ENCODE measurements at places on chromosomes 7 and 10.

DNA sequence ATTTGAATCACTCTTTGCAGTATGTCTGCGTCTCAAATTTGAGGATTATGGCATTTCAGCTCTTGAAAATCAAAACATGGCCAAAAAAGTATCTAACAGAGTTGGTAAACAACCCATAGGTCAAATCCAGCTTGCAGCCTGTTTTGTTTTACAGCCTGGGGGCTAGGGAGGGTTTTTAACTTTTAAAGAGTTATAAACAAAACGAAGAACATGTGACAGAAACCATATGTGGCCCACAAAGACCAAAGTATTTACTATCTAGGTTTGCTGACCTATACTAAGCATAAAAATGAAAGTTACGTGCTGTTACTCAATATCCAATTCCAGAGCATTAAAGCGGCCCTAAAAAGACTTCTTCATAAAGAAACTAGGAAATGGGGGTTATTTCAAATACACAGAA is 55.5 kb upstream of the STARD3NL start:
- no peak for DNase-seq

DNA sequence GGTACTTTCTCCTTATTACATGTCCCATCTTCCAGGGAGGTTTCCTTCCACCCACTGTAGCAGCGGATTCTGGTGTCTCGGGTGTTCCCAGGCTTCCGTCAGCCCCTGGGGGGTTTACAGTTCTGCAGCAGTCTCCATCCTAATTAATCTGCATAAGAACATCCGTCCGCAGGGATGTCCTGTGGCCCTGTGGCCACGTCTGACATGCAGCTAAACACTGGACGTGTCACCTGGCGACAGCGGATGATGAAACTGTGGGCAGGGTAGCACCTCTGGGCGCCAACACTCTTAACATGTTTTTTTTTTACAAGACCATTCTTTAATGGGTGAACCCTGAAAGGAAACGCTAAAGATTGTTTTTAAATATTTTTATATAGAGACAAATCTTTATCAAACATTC is 58.2 kb downstream of the DIP2C start:
- DNase-seq = no peak

- no peak for DNase-seq
Observed at GRCh38 chr7:138324941-138325340, 135.1 kb upstream of the TRIM24 start.

DNA sequence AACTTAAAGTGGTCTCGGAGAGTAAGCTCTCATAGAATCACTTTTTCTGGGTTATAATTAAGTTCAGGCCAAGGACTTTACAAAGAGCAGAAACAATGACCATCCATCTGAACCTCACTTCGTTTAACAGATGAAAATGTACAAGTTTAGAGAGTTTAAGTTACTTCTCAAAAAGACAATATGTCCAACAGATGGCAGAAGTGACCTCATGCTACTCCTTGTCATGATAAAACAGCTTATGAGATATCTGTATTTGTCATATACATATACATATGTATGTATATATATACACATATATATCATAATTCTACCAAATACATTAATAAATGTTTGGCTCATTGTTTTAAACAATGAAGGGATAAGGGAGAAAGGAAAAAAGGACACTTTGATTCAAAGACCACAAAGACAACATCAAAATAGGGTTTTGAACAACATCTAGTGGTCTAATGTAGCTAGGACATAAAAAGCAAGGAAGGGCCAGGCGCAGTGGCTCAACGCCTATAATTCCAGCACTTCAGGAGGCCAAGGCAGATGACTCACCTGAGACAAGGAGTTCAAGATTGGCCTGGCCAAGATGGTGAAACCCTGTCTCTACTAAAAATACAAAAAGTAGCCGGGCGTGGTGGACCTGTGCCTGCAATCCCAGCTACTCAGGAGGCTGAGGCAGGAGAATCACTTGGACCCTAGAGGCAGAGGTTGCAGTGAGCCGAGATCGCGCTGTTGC is 17.8 kb downstream of the NAPEPLD start:
- no peak for DNase-seq

DNA sequence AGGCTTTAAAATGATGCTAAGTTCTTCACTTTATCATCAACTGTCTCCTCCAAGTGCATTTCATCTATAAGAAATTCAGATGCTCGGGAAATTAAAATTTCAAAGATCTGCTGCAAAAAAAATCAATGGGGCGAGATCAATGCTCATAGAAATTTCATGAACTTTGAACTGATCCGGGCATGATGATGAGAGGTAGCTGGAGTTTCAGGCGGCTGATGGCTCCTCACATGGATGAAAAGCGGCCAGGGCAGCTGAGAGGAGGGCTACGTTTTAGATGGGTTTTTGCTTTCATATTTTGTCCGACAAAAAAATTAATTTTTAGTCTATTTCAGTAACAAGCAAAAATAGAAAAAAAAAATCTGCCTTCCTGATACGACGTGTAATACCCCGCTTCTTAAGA is 109.9 kb downstream of the EBF3 start:
- no peak for DNase-seq

DNA sequence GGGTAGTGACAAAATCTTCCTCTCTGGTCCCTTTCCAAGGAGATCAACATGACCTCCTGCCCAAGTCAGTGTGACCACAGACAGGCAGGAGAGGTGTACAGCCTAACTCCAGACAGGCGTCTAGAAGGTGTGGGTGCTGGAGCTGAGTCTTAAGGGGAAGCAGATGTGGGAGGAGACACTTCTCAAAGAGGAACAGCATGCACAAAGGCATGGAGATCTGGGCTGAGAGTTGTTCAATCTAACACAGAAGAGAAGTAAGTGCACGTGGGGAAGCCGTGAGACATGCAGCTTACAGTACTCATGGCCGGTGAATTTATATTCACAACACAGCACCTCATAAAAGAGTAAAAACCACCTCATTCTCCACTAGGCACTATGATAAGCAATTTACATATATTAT is 23.8 kb upstream of the GSDME start:
- no peak for DNase-seq

- no peak for DNase-seq
Observed at GRCh38 chr7:22931011-22931410, 82.9 kb downstream of the HYCC1 start.

GRCh38 chr7:106236065-106236464 is 48.7 kb downstream of the NAMPT start:
- DNase-seq = no peak

DNA sequence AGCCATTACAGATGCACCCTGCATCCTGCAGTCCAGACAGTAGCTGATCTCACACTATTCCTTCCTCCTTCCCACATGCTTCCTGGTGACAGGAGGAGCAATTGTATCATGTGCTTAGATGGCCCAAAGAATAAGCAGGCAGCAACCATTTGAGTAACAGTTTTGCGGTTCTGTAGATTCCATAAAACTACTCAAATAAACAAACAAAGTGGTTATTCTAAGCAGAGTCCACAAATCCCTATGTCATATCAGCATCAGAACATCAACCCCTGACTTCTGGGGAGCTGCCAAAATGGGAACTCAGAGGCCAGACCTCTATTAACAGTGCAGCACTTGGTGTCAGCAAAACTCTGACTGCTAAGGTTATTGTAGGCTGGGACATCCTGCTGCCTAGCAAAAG is 226.0 kb downstream of the SORCS1 start:
- DNase-seq = no peak

DNA sequence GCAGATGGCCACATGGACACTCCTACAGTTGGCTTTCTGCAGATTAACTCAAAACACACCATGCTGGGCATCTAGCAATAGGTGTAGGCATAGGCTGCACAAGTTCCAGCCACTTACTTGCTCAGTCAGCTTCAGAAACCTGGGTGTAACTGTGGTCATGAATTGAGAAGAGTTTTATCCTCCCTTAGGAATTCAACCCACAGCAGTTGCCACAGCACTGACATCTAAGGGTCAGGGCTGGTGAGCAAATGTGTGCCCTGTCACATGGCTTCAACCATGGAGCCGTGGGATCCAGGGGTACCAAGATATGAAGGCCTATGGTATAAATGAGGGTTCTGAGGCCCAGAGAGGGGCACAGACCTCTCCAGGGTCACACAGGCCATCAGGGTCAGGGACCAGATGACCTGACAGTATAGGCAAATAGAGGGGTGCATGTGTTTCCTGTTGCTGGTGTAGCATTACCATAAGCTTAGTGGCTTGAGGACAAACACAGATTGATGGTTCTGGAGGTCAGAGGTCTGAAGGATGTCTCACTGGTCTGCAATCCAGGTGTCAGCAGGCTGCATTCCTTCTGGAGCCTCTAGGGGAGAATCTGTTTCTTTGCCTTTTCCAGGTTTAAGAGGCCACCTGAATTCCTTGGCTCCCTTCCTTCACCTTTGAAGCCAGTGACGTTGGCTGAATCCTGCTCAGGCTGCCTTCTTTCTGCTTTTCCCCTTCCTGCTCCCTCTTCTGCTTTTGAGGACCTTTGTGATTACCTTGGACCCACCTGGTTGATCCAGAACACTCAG is 24.1 kb downstream of the MINDY4 start:
- no peak for DNase-seq

DNA sequence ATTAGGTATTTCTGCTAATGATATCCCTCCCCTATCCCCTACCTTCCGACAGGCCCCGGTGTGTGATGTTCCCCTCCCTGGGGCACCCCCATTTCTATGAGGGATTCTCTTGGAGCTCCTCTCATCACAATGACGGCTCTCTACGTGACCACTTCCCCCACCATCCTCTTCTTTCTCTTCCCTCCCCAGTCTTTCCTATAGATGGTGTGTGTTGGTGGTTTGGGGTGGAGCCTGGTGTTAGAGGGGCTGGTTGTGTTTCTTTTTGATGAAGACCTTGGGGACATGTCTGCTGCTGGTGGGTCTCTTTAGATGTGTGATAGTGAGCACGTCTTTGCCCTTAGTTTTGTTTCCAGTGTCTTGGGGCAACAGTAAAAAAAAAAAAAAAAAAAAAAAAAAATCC is 28.6 kb downstream of the RPS24 start:
- no peak for DNase-seq

GRCh38 chr10:116470768-116471415 is 43.2 kb downstream of the PNLIPRP3 start:
- no peak for DNase-seq

- no peak for DNase-seq
Observed at GRCh38 chr7:29384277-29384676, 179.4 kb upstream of the PRR15 start.

DNA sequence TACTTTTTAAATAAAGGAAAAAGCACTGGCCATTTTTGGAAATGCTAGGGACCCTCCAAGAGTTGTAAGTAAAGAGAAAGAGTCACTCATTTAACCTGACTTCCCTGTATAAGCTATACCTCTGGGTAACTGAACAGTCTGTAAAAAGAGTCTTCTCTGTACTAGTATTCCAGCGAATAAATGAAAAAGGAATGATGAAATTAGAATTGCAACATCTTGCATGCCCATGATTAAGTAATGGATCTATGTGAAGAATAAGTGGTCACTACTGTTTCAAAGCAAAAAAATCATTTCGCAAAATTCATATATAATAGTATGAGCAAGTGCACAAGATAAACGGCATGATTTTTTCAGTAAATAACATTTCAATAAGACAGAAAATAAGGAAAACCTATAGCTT is 116.8 kb downstream of the ZFAND4 start:
- DNase-seq = no peak

- DNase-seq = no peak
Observed at GRCh38 chr7:124515106-124515830, 250.3 kb downstream of the GPR37 start.

- no peak for DNase-seq
Observed at GRCh38 chr10:59695637-59696036, 14.0 kb downstream of the SLC16A9 start.

- no peak for DNase-seq
Observed at GRCh38 chr10:73628405-73628804, 12.9 kb downstream of the MYOZ1 start.

DNA sequence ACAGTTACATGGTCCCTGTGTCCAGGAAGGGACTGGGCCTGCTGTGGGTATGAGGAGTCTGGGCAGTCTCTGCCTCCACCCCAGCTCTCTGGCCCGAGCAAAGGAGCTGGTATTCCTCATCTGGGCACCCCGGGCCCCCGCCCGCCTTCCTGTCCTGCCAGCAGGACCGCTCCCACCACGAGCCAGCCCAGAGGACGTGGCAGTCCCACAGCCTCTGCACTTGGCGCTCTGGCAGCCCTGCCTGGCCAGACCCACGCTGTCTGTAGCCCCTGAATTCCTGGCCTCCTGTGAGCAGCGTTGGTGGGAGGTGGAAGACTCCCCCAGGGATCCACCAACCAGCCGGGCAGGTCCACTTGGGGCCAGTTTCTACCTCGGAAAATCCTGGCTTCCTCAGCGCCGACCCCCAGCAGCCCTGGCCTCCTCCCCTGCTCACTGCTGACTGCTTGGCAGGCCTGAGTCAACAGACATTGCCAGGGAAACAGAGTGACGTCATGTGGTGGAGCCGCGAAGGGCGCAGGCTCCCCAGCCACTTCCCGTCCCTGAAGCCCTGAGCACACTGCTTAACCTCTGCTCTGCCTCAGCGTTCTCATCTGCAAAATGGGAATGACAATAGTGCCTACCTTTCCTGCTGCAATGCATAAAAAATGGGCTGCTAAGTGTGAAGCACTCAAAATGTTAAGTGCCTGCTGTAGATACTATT is 21.6 kb upstream of the LIMK1 start:
- DNase-seq = peak; percentile 61

DNA sequence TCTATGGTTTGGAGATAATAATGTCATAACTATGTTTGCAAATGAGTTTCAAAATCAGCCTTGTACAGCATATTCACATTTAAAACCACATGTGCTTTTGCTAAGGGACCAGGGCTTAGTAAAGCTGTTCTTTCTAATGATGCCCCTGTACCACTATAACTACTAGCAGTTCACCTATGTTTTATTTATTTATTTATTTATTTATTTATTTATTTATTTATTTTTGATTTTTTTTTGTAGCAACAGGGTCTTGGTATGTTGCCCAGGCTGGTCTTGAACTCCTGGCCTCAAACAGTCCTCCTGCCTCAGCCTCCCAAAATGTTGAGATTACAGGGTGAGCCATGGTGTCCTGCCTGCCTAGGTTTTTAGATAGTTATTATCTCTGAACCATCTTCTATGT is 96.9 kb downstream of the CFAP58 start:
- DNase-seq = no peak

DNA sequence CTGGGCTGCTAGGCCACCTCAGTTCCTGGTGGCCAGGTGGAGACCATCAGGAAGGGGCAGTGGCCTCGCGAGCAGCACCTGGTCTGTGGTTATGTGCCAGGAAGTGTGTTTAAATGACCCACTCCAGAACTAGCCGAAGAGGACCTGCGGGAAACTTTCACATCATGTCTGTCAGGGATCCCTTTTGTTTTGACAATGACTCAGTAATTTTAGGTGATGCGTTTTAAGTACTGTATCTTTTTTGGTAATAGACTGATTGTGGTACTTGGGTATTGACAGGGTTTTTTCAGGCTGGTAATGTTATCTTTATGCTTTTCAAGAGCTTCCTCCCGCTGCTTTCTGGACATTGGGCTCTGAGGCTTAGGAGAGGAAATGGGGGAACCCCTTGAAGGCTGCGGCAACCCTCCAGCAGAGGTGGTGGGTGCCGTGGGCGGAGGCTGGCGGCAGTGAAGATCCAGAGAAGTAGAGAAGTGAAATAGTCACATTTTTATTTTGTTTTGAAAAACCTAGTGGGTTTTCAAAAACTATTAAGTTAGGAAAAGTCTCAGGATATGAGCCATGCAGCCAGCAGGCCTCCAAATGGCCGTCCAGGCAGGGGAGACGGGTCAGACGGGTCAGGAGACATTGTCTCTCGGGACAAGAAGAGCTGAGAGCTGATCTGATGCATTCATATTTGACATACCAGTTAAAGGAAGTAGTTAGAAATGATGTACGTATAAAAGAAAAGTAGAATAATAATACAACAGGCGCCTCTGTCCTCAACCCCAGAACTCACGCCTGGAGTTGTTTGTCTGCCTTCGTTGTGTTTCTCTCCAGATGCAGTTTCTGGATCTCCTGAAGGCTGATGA is 27.7 kb downstream of the PPP2R2D start:
- DNase-seq = peak; percentile 52

GRCh38 chr7:98618786-98619185 is 1.7 kb downstream of the NPTX2 start:
- DNase-seq = no peak

Data from GM12892 (cell line).